ENCODE measurements at places on chromosomes 11 and 22.

GRCh38 chr11:36000616-36001190 lies 56.8 kb downstream of the LDLRAD3 start:
- no peak for DNase-seq

DNA sequence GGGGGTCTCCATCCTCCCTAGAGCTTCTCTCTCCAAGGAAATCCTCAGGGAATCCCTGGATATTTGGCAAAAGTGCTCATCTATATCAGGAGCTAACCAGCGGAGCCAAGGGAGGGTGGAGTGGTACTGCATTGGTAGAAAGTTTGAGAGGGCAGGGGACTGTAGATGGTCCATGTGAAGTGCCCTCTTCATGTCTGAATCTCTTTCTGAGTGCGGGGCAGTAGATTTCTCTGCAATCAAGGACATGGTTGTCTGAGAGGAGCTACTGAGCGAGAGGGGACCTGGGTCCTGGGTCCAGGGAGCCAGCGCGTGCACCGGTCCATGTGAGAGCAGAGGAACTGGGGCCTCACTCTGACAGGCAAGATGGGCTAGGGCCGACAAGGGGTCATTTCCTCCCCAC lies 701 bp downstream of the DIXDC1 start:
- no peak for DNase-seq

- DNase-seq: no peak
Observed at GRCh38 chr11:36186340-36187175, 102.7 kb downstream of the COMMD9 start.

DNA sequence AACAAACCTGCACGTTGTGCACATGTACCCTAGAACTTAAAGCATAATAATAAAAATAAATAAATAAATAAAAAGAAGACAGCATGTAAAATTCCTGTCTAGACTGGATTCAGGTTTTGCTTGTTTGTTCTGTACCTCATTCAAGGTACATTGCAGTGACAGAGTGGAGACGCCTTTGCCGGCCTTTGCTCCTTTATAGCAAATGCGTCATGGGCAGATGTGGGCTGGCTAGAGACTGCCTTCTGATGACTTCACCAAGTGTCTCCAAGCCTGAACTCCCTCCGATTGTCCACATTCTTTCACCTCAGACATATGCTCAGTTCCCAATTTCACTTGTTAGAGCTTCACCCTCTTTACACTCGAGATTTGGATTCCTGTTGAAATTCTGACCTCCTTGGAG lies 147.8 kb upstream of the ARHGAP20 start:
- DNase-seq: no peak

- DNase-seq: no peak
Observed at GRCh38 chr11:204587-205109, 2.6 kb downstream of the BET1L start.

DNA sequence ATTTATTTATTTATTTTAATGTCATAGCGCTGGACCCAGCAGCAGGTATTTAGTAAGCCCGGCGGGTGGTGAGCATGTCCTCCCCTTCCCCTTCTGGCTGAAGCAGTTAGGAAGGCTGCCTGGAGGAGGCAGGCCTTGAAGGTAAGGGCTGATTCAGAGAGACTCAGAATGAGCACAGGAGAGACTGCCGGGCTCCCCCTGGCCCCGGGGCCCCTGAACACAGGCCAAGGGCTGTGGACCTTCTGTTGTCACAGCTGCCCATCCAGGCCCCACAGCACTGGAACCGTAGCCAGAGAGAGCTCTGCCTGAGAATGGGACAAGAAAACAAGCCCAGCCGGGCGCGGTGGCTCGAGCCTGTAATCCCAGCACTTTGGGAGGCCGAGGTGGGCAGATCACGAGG lies 52.8 kb downstream of the KCNJ4 start:
- no peak for DNase-seq

GRCh38 chr22:32574958-32575910 lies 100.6 kb downstream of the FBXO7 start:
- no peak for DNase-seq

GRCh38 chr11:115249061-115249578 lies 255.1 kb downstream of the CADM1 start:
- DNase-seq: no peak

DNA sequence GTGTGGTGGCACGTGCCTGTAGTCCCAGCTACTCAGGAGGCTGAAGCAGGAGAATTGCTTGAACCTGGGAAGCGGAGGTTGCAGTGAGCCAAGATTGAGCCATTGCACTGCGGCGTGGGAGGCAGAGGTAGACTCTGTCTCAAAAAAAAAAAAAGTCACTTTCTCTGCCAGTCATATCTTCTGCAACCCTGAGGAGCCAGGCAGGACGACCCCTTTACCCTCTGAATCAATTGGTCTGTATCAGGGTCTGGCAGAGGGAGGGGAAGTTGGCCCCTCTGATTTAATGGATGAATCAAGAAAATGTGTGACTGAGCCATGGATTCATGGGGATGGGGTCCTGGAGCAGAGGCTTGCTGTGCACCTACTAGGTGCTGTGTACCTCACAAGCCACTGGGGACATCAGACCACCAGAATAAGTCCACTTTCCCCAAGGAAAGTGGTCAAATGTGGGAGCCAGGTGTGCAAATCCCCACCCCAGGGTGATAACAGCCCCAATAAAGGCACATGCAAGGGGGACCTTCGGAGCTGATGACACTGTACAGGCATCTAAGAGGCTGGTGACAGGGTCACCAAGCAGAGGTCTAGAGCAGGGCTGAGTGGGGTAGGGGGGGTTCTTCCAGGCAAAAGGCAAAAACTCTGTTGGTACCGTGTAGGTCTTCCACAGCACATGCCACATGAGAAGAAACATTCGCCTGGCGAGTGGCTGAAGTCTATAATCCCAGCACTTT lies 29.0 kb downstream of the TXN2 start:
- no peak for DNase-seq

GRCh38 chr11:20363149-20363499 lies 390 bp upstream of the HTATIP2 start:
- no peak for DNase-seq

DNA sequence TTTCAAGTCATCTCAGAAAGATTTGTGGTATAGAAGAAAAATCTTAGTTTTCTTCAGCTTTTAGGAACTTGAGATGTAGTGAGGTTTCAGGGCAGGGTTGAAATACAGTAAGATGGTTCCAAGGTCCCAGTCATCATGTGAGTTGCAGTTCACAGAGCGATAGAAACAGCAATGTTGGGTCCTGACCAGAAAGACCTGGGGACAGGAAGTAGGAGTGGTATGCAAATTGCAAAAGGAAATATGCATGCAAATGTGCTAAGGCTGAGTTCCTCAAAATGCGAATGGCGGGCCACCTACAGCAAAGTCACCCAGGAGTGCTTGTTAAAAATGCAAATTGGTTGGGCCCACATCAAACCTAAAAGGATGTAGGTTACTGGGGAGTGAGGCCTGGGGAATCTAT lies 1032.7 kb upstream of the TENM4 start:
- DNase-seq: no peak

GRCh38 chr22:21622011-21622918 lies 7.6 kb downstream of the YDJC start:
- no peak for DNase-seq

DNA sequence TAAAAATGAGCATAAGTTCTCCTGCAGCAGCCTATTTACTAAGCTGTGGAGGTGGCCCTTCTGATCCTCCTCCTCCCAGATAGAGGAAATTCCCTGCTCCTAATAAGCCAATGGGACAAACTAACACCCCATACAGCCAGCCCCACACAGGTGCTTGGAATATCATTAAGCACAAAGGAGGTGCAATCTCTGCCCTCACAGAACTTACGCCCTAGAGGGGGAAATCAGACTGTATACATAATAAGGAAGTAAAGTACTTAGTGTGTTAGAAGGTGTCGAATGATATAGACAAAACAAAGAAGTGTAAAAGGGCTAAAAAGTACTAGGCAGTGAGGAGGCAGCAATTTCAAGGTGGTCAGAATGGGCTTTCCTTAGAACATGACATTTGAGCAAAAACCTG lies 5.8 kb downstream of the MS4A12 start:
- no peak for DNase-seq

DNA sequence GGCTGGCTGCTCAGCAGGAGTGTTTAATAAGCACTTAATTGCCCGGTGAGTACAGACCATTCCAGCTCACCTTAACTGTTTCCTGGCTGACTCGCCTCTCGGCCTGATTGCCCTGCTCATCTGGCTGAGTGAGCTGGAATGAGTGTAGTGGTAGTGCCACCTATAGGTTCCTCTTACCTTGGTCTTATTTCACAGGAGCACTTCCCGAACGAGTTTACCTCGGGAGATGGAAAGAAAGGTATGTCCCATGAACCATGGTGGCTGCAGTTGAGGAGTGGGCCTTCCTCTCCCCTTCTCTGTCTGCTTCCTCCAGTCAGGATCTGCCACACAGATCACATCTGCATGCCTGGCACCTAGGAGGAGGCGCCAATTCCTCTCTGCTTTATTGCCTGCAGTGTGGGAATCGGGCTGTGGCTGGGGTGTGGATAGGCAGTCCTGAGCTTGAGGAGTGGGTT lies 26.7 kb downstream of the UPB1 start:
- DNase-seq: no peak

DNA sequence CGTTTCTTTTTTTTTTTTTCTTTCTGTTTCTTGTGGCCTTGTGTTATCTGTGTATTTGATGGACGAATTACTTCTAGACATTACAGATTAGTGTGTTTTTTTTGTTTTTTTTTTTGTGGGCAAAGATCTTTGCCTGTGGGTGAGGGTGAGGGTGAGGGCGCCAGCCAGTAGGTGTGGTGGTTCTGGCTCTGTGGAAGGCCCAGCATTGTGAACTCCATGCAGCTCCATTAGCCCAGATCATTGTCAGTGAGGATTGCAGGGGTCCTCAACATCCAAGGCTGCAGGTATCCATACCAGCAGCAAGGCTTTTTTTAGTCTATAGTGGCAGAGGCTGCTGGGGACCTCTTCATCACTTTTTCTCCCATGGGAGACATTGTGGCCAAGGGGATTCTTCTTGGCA lies 13.7 kb downstream of the BIRC2 start:
- no peak for DNase-seq

DNA sequence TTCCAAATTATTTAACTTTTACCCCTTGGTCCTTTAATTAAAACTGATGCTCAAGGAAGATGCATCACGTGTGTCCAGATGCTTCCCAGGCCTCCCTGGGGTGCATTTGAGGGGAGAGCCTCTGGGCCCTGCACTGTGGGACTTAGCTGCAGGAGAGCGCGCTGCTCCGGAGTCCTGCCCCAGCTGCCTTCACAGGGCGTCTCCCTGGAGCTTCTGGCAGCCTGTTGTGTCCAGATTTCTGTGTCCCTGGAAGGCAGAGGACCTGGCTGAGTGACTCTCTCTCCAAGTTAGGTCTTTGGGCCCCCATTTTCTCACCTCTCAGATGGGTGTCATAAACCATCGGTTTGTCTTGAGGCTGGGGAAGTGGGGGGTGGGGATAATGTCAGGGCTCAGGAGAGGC lies 3.0 kb downstream of the ARHGAP8 start:
- DNase-seq: no peak

- DNase-seq: no peak
Observed at GRCh38 chr11:30423279-30423648, 100.4 kb downstream of the ARL14EP start.

DNA sequence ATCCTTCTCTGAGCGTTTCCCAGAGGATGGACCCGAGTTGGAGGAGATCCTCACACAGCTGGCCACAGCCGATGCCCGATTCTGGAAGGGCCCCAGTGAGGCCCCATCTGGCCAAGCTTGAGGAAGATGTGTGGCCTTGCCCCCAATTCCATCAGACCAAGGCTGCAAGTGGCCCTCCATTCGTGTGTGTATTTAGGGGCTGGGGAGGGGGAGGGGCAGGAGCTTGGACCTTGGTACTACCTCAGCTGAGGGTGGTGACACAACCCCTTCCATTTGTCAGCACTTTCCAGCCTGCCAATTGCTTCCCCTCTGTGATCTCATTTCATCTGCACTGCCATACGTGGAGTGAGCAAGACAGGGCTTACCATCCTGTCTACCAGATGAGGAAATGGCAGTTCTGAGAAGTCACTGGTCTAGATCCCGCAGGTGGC lies 1.3 kb upstream of the BBS1 start:
- DNase-seq: no peak

DNA sequence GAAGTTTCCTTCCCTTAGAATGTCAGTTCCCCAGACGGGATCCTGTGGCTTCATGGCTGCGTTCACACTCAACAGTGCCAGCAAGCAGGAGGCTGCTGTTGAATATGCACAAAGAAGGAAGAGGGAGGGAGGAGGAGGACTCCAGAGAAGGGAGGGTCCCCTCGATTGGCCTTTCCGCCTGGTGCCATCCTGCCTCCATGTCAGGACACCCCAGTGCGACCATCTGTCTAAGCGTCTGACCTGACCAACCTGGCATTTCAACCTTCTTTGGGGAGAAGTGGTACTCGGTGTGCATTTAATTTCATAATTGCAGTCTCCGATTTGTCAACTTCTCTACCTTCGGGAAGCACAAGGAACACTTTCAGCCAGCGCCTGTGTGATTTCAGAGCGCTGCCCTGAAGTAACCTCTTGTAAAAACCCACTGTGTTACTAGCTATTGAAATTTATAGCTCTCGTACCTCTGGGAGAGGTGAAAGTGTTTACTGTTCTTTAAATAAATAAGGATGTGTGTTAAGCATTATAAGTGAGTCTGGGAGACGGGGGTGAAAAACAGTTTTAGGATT lies 1491.9 kb downstream of the TBC1D22A start:
- DNase-seq: no peak

GRCh38 chr11:64226507-64227051 lies 505 bp downstream of the NUDT22 start:
- peak; percentile 77 for DNase-seq

GRCh38 chr11:394858-395655 lies 1.0 kb downstream of the PKP3 start:
- DNase-seq: no peak

GRCh38 chr11:69452206-69452987 lies 29.1 kb upstream of the LINC01488 start:
- DNase-seq: no peak

GRCh38 chr11:120057595-120058581 lies 80.0 kb downstream of the TRIM29 start:
- DNase-seq: no peak

DNA sequence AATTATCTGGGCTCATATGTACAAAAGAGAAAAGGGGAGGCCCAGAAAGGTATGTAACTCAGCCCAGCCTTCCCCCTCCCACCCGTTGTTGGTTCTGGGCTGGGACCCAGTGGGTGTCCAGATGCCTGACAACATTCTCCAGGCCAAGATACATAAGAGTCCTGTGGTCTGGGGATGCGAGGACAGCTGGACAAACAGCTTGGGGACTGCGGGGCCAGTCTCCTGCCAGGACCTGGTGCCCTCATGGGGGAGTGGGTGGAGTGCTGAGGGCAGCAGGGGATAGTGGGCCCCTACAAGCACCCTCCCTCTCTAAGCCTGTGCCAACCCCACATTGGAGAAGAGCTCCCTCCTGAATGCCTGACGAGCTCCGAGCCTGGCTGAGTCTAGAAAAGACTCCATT lies 3.5 kb upstream of the SLC22A6 start:
- DNase-seq: no peak

- DNase-seq: no peak
Observed at GRCh38 chr11:30853439-30853838, 267.3 kb upstream of the MPPED2 start.

GRCh38 chr11:9773524-9773923 lies 109.6 kb downstream of the SWAP70 start:
- DNase-seq: no peak

GRCh38 chr22:37443977-37444376 lies 16.7 kb upstream of the ELFN2 start:
- DNase-seq: no peak

- no peak for DNase-seq
Observed at GRCh38 chr11:117223741-117224689, 7.9 kb downstream of the PCSK7 start.

- no peak for DNase-seq
Observed at GRCh38 chr22:46972901-46973831, 210.7 kb downstream of the TBC1D22A start.
